ENCODE measurements at places on chromosomes 4 and X.

- peak; percentile 93 for DNase-seq
Measured at GRCh38 chr4:47531241-47531953, 46.3 kb downstream of the ATP10D start.

GRCh38 chr4:165971446-165971845 is 98.4 kb downstream of the TLL1 start:
- no peak for DNase-seq

GRCh38 chrX:44094821-44095530 is 121.8 kb upstream of the NDP start:
- no peak for DNase-seq

GRCh38 chrX:26954029-26954428 is 509.1 kb downstream of the PPP4R3C start:
- DNase-seq = no peak

DNA sequence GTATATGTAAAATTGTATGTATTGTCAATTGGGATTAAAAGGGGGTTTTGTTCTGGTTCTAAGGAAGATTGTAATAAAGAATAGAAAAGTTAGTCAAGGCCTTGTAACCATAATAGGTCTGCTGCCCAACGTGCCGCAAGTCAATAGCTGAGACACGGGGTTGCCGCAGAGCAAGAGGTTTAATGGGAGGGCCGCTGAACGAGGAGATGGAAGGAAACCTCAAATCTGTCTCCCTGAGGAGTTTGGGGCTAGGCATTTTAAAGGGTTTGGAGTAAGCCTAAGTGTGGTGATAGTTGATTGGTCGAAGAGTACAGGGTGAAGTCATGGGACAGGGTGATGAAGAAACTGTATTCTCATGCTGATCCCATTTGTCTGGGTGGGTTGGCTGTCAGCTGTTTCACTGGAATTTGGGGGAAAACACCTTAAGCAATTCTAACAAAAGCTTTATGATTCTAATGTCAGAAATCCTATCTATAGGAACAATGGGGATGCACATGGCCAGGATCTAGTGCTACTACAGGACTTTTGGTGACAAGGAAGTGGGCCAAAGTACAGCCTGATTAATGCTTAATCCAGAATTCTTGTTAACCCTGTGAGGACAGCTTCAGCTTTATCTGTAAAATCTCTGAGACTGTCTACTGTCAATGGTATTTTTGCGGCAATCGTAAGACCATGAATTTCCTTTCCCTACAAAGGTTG is 86.9 kb downstream of the RELL1 start:
- DNase-seq = no peak

GRCh38 chr4:6123541-6123940 is 76.8 kb downstream of the JAKMIP1 start:
- no peak for DNase-seq

DNA sequence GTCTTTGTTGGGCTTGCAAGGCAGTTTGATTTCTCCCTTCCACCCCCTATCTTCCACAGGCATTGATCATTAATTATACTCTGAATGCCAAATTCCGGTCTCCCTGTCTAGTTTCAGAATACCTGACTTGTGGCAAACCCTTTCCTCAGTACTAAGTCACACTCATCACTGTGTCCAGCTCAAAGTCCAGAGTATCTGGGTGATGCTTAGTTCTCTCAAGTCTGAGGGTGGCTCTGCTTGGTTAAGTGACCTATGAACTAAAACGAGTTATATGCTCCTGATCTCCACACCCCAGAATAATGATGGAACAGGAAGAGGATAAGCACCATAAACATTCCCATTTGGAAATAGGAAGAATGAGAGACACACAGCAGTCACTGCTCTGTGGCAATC is 6.5 kb downstream of the SMIM9 start:
- no peak for DNase-seq

GRCh38 chr4:86300516-86300915 is 59.3 kb downstream of the MAPK10 start:
- DNase-seq = no peak

DNA sequence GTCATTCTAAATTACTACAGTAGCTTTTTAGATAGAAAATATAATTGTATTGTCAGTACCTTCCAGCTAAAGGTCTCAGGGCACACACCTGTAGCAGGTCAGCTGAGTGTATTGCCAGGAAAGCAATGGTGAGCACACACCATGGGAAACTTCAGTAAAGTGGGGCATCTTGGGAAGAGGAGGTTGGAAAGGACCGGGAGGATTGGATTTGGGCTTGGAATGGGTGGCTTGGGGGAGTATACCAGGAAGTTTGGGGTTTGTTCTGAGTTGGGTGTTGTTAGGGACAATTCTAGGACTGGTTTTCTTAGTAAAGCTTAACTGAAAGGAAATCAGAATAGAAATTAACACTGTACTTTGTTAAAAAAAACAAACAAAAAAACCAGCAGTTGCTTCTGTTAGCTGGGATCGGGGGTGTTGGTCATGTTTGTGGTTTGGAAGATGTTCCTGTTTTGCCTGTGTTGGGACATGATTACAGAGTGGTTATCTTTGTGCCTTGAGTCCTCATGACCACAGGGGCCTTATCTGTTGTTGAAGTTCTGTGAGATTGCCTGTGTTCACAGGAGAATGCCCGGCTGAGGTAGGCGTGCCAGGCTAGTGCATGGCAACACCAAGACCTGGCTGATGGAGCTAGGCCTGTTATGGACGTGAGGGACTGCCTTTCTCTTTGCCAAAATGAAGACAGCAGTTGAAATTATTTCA is 35.1 kb downstream of the PRIMPOL start:
- peak; percentile 76 for DNase-seq

DNA sequence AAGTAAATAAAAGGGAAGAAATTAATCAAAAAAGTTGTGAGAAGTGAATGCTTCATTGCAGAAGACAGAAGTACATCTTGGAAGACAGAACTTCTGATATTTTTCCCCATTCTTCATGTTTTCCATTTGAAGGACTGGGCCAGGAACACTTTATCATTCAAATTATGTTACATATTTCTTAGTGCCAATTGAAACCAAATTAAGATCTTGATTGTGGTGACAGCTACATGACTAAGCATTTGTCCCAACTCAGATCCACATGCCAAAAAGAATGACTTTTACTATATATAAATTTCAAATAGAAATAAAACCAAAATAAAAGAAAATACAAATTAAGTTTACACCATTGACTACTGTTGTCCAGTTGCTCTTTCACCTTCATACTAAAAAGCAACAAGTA is 14.0 kb upstream of the FGF5 start:
- no peak for DNase-seq

DNA sequence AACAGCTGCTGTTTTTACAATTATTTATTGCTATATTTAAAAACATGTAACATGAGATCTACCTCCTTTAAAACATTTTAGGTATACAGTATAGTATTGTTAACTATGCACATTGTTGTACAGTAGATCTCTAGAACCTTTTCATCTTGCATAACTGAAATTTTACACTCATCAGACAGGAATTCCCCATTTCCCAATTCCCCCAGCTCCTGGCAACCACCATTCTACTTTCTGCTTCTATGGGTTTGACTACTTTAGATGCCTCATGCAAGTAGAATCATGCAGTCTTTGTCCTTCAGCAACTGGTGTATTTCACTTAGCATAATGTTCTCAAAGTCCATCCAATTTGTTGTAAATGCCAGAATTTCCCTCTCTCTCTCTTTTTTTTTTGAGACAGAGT is 9.7 kb upstream of the LSM6 start:
- no peak for DNase-seq

GRCh38 chrX:17822351-17822750 is 38.7 kb downstream of the RAI2 start:
- DNase-seq = no peak

DNA sequence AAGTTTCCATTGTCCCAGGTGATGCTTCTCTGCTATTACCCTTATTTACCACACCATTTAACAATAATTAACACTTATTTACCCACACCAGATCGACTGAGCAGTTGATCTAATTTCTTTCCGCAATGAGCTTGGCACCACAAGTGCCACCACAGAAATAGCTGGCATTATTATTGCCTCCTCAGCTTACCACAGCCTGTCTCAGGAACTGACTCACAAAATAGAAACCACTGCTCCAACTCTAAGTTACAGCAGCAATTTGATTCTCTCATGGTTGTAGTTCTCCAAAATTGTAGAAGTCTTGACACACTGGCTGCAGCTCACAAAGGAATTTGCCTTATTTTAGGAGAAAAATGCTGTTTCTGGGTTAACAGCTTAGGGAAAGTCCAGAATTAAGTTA is 22.5 kb downstream of the ZNF721 start:
- no peak for DNase-seq

- no peak for DNase-seq
Measured at GRCh38 chrX:151727346-151727745, 7.2 kb upstream of the CNGA2 start.

DNA sequence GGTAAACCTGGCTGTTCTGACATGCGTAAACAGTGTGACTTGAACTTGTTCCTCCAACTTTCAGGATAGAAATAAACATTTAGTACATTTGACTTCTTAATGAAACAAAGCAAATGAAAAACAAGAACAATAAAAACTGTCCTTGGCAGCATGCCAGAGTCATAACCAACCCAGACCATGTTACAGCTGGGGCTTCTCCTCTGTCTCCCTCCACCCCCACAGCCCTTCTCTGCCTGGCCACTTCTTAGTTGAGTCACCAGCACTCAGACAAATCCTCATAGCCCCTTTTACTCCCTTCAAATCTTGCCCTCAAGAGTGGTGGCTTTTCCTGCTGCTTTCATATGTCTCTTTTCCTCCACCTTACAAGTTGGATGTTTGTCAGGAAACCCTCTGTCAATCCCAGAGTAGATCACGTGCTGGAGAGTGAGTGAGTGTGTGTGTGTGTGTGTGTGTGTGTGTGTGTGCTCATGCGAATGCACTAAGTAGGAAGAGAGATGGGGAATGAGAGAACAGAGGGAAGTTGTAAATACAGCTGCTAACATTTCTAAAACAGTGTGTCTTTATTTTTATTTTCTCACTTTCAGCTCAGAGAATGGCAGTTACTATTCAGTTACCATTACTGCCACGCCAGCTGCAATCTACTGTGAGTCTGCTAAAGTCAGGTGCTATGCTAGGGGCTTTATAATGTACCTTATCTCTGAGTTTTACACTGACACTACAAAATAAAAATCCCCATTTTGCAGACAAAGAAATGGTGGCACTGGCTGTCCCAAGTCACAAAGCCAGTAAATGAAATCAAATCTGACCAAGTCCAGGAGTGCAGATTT is 15.0 kb downstream of the SCARB2 start:
- DNase-seq = peak; percentile 18

DNA sequence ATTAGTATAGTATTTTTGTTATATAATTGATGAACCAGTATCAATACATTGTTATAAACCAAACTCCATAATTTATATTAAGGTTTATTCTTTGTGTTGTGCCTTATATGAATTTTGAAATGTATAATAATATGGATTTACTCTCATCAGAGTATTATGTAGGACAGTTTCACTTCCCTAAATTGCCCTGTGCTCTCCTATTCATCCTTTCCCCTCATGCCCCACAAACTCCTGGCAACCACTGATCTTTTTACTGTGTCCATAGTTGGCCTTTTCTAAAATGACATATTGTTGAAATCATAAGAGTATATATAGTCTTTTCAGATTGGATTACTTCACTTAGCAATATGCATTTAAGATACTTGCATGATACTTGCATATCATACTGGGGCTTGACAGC is 958.1 kb upstream of the GRID2 start:
- DNase-seq = no peak

GRCh38 chr4:61274286-61274685 is 74.2 kb downstream of the ADGRL3 start:
- DNase-seq = no peak

GRCh38 chrX:40310447-40310846 is 212.7 kb upstream of the BCOR start:
- DNase-seq = no peak

- DNase-seq = no peak
Measured at GRCh38 chrX:121179972-121180371, 132.6 kb downstream of the GLUD2 start.

GRCh38 chrX:133943507-133943906 is 41.9 kb downstream of the GPC3 start:
- DNase-seq = no peak

DNA sequence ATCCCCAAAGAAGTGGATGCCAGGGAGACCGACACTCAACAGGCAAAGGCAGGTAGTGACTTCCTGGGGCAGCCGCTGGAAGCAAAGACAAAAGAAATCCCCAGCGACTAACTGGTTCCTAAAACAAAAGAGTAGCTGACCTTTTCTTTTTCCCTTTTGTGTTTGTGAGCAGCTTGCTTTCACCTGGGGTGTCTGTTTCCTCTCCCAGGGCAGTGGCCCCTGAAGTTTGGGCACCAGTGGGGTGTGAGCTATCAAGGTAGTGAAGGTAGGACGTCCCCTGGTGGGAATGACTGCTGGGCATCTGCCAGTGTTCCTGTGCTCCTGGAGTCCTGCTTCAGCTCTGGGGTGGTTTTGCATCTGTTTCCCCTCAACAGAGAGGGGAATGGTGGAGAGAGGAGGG is 41.6 kb upstream of the STIM2 start:
- no peak for DNase-seq

DNA sequence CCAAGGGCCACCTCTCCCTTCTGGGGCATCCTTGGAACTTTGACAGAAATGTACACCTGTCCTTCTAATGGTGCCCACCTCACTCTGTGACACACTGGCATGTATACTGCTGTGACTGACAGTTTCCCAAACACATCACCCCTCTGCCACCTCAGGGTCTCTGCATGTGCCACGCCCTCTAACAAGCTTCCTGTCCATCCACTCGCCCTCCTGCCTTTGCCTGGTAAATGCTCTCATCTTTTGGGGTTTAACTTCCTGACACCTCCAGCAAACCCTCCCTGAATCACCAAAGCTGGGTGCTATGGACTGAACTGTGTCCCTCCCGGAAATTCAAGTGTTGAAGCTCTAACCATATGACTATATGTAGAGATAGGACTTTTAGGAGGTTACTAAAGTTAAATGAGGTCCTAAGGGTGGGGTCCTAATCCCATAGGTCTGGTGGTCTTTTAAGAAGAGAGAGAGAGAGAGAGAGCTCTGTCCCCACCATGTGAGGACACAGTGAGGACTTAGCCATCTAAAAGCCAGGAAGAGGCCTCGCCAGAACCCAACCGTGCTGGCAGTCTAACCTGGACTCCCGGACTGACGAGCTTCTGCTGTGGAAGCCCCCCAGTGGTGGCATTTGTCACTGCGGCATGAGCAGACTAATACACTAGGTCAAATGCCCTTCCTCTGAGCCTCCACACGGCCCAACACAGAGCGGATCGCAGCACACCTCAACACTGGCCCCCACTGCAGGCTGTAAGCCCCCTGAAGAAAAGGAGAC is 95.6 kb downstream of the AFAP1 start:
- peak; percentile 47 for DNase-seq

DNA sequence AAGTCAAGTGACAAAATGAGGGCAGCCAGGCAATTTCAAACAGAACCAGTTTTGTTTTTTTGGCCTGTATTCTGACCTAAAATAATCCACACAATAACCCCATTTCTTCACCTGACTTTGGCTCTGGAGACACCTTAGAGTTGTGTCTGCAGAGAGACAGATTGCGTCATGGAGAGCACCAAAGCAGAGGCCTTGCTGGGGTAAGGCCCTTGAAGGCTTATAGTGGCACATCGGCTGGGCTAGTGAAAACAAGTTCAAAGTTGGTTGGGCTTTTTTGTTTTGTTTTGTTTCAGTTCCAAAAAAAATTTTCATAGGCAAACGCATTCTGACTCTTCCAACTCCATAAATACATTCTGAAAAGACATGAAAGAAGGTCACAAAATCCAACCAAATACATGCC is 34.4 kb downstream of the PARM1 start:
- no peak for DNase-seq

- DNase-seq = no peak
Measured at GRCh38 chr4:152368001-152368400, 167.9 kb downstream of the FBXW7 start.

- DNase-seq = no peak
Measured at GRCh38 chrX:40502688-40503087, 78.1 kb upstream of the ATP6AP2 start.

GRCh38 chr4:77872723-77873445 is 10.3 kb downstream of the MRPL1 start:
- DNase-seq = no peak
